Renal cortical epithelial cell (primary cell): ENCODE measurements at places on chromosomes 5 and 9. TPM values are rescaled to one million over a fixed set of nuclear protein-coding genes. Genes with fewer than 3 reads are reported as not detected.

DNA sequence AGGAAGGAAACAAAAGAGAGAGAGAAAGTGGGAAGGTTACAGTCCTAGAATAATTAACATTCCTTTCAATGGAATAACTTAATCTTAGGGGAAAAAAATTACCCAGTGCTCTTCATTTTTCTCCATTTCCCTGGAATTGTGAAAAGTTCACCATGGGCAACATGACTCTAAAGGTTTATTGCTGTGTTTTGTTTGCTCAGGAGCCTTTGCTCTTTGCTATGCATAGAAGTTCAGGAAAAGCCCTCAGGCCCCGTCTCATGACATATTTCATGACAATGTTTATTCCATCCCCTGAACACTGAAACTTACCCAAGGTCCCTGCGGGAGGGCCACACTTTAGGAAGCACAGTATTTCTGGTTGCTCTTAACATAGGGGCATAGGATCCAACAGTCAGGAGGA is 9.8 kb upstream of the CTSL start:
- peak; percentile 63 for DNase-seq

DNA sequence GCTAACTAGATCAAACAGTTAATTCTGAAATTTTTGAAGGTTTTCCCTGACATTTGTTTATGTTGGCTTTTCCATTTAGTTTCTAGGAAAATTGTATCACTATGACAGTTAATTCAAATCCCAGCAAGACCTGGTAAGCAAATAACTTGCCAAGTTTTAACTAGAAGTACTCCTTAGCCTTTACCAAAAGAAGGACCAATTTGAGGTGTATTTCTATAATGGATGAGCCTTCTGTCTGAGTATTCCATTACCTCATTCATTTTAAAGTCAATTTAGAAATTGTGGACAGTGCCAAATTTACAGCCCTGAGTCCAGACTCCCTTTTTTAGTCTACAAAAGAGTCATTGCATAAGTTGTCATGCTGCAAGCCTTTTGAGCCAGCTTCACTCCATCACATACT is 687.6 kb downstream of the CETN3 start:
- DNase-seq: no peak

DNA sequence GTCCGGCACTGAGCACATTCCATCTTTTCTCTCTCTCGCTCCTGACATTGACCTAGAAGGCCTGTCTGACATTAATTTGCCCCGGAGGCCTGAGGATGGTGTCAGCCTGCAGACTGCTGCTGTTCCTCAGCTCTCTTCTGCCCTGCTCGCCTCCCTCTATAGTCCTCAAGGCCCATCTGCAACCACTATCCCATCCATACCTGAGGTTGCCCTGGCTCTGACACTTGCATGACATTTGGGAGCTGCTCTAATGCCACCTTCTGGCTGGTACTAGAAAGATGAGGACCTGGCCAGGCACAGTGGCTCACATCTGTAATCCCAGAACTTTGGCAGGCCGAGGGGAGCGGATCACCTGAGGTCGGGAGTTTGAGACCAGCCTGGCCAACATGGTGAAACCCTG is 38.6 kb upstream of the GGTA1 start:
- DNase-seq: no peak

GRCh38 chr9:135051316-135052038 is 36.0 kb upstream of the OLFM1 start:
- DNase-seq: no peak

DNA sequence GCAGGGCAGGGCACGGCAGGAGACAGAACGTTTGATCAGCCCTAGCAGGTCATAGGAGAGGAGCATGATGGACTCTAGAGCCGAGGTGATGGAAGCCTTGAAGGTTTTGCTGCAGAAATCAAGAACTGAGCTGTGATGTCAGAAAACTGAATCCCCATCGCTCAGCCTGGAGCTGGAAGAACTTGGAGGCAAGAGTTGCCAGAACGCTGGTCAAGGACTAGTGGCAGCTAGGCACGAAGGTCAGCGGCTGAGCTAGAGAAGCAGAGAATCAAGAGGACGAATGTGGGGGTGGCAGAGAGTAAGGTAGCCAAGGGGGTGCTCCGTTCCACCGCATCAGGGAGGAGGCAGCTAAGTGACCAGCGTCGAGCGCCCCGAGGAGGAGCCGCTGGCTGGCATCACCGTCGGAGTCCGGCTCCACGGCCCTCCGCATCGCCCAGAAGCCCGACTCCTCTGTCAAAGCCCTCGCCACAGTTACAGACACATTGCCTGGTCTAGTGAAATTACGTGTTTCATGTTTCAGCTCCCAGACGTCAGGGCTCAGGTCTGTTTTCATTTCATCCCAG is 1.2 kb upstream of the GALNT10 start:
- DNase-seq: peak; percentile 12

- DNase-seq: no peak
These were observed 174.0 kb downstream of the NR2F1-AS1 start for GRCh38 chr5:93406971-93407401.

DNA sequence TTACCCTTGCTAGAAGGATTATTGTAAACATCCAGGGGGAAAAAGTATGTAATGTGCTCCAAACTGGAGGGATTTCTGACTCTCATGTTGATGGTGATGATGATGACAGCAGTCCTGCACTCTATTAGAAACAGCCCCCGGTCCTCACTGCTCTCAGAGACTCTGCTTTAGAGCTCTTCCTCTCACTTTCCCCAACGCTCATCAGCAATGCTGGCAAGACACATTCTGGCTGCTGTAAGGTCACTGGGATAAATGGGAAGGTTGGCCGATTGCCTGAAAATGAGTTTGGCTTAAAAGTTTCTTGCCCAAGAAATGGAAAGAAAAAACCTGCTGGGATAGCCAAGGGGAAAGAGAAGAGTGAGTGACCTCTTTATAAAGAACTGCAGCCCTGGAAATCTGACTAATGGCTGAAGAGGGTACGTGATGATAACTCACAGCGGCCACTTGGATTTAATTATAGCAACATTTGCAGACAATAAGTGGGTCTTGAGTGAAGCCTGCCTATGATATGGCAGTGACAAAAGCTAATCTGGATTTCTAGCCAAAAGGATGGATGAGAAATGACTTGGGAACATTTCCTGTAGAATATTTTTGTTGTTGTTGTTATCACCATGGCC is 235.8 kb downstream of the TMEM38B start:
- no peak for DNase-seq

- peak; percentile 9 for DNase-seq
These were observed 426 bp downstream of the FAM114A2 start for GRCh38 chr5:154038261-154038706.

- no peak for DNase-seq
These were observed 407.8 kb upstream of the SGCD start for GRCh38 chr5:155919126-155919525.

The ARID3C gene
- total RNA-seq: not detected in 2 replicates

The SPINK6 gene
- not detected in 2 replicates for total RNA-seq

The PCSK1 gene
- total RNA-seq: not detected in 2 replicates

The POLK gene
- total RNA-seq: 53.7 and 63.4 TPM in 2 replicates

The NPR3 gene
- total RNA-seq: 2.8 and 16.0 TPM in 2 replicates
